ENCODE measurements at places on chromosomes 2 and 18.

GRCh38 chr2:205746420-205746785, 64.1 kb downstream of the NRP2 start:
- peak; percentile 92 for DNase-seq

DNA sequence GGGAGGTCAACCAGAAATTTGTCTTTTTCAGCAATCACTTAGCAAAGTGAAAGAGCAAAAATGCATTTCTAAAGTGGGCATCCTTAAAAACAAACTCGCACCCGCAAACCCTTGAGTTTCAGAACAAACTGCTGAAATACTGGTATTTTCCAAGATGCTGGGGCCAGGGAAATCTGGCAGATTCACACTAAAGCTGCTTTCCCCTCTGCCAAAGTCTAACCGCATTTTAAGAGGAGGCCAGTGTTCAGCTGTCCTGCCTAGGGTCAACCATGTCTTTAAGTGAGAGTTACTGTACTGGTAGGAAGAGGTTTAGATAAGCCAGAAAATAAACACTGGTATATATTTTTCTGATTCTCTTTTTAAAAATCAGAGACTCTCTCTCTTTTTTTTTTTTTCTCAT, 55.9 kb downstream of the ACVR1 start:
- no peak for DNase-seq

DNA sequence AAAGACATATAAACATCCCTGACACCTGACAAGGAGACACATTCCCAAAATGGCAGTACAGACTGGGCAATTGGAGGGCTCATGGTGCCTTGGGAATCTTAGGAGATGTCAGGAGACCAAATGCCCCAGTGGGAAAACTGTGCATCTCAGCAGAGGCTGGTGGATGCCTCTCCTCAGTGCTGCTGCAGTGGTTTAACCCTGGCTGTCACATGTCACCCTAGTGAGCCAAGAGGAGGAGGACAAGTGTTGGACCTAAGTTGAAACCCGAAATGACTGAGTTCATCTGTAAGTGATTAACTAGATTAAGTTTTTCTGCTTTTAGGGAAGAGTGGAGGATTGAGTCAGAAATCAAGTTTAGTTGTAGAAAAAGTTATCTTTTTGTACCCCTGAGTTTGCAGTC, 5.2 kb upstream of the NAGK start:
- no peak for DNase-seq

- peak; percentile 23 for DNase-seq
These were observed 155.5 kb upstream of the ACVR2A start for GRCh38 chr2:147689220-147689909.

GRCh38 chr18:37422116-37422515, 143.5 kb downstream of the CELF4 start:
- DNase-seq = no peak

DNA sequence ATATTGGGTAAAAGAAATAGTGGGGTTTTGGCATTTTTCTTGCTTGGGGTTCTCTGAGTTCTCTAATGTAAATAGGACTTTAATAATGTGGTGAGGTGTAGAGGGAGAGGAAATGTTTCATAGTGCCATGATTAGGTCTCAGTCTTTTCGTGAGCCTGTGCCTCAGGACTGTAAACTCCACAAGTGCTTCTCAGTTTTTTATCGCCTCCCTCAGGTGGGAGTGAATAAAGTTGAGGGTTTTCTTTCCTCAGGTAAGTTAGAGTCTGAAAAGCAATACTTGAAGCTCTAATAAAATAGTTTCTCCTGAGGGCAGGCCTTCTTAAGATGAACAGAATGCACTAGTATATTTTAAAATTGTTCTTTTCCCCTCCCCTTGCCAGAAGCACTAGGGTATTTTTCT, 243.1 kb upstream of the SETBP1 start:
- no peak for DNase-seq

GRCh38 chr2:172021955-172022354, 22.2 kb downstream of the METAP1D start:
- DNase-seq = no peak

DNA sequence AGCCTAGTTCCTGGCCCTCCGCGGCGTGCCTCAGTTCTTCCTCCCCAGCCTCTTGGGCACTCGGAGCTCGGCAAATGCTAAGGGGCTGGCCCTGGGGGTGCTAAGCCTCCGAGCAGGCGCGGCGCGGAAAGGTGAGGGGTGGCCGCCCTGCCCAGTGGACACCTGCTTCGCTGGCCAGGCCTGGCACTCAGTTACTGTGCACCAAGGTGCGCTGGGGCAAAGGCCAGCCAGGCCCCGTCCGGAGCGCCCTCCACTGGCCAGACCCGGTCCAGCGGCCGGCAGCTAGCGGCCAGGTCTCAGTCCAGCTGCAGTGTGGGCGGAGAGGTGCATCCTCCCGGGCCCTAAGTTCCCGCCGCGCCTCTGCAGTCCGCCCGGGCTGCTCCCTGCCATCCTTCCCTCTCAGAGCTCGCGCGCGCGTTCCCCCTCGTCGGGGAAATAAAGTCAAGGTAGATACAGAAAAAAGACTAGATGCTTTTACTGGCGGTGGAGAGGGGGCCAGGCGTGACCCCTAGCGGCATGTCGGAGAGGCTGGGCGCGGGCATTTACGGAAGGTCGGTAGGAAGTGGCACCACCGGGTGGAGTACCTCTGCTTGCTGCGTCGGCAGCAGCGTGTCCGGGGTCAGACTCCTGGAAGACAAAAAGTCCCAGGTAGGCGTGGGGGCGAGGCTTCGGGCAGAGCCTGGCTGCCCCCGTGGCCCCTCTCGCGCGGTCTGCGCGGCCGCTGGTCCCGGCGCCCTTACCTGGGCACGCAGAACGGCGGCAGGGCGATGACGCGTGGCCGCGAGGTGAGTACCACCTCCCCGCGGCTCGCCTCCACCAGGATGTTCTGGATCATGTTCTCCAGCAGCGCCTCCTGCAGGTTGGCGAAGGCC, 9.4 kb upstream of the CRYBA2 start:
- DNase-seq = peak; percentile 74

GRCh38 chr2:197986977-197987376, 182.6 kb downstream of the PLCL1 start:
- DNase-seq = no peak

DNA sequence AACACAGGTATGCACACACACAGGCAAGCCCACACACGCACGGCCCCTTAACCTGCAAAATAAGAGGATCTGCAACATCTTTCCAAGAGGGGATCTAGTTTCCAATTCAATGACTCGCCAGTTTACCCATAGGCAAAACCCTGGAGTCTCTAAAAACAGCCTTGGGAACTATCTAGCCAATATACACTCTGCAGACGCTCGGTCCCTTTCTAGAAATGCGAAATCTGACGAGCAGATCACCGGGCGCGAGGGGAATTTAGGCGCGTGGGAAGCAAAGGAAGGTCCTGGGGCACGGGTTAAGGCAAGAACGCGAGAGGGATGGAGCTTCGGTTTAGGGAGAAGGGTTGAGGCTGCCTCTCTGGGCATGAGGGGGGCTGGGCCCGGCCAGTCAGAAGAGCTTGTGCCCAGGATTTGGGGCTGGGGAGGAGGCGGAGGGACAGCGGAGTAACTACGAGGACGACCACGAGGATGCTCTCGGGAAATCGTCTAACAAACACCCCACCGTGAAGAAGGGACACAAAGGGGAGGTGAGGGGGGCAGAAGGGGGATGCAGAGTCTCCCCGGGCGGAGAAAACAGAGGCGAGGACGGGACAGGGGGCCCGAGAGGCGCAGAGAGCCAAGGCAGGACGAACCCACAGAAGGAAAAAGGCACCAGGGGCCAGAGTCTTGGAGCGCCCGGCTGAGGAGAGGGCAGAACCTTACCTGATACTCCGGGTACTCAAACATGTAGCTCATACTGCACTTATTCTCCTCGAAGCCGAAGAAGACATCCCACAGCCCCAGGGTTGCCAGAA, 542 bp downstream of the PGAP1 start:
- DNase-seq = peak; percentile 32

- no peak for DNase-seq
These were observed 279.7 kb downstream of the MEIS1 start for GRCh38 chr2:66714610-66715009.

GRCh38 chr2:239321596-239322415, 79.0 kb downstream of the HDAC4 start:
- no peak for DNase-seq

DNA sequence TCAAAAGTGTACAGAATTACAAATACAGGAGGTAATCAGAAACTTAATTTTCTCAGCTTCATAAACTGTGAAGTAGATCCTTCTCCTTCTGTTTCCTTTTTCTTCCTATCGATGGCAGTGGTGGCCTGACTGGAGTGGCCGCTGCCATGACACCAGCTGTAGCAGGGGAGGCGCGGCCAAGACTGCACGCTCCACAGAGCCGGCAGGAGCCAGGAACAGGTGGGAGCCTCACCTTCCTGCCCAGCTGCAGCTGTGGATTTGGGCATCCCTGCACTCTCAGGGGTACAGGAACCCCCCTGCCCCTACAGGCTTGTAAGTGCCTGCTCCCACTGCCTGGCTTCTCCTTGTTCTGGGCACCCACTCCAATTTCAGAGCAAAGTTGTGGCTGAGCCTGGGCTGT, 76.1 kb downstream of the EPB41L3 start:
- no peak for DNase-seq

- no peak for DNase-seq
These were observed 535.1 kb downstream of the RNF144A start for GRCh38 chr2:7452110-7452876.

GRCh38 chr2:232058063-232058877, 96.8 kb downstream of the DIS3L2 start:
- no peak for DNase-seq

- no peak for DNase-seq
These were observed 143.0 kb upstream of the GATA6 start for GRCh38 chr18:22026362-22026761.

- DNase-seq = no peak
These were observed 1269.0 kb upstream of the DDX18 start for GRCh38 chr2:116545286-116546068.

DNA sequence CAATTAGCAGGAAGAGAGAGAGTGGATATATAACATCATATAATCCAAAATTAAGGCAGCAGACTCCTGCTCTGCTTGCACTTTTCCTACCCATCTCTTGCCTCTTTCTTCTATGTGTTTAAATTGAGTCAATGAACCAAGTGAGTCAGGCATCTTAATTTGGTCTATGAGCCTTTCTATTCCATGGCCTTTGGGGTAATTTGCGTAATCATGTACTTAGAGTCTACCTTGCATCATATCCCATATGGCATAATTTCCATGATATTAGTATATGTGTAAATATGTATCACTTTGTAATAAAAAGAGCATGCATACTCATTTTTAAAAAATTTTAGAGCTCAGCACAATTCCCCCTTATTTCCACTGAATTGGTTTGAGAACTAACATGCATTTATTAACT, 555.2 kb downstream of the STK39 start:
- DNase-seq = no peak

GRCh38 chr2:39705638-39706037, 39.9 kb downstream of the TMEM178A start:
- DNase-seq = no peak

DNA sequence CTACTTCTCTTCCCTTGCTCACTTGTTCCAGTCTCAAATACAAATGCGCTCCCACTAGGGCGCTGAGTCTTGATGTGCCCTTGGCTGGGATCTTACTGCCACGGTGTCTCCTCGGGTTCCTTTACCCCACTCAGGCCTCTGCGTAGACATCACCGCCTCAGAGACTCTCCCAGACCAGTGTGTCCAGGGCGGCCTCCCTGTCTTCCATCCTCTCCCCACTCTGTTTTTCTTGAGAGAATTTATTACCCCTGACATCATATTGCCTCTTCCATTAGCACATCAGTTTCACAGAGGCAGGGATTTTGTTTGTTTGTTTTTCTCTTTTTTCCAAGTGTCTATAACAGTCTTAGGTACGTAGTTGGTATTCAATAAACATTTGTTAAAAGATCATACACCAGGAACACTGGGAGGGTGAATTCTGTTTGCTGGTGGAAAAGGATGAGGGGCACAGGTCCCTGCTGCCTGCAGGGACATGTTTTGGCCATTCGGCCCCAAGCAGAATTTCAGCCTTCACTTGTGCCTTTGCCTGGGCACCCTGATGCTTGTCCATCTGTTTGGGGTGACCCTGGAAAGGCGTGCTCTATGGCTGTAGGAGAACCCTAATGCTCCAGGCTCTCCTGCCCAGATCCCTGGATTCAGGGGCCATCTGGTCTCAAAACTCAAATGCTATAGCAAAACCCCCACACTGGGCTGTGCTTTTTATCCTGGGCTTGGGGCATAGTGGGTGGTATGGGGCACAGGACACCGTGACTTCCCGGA, 55.0 kb downstream of the RPL37A start:
- no peak for DNase-seq

GRCh38 chr18:415047-415446, 85.5 kb downstream of the COLEC12 start:
- no peak for DNase-seq

- no peak for DNase-seq
These were observed 159.2 kb downstream of the BCL2 start for GRCh38 chr18:63160172-63160995.

DNA sequence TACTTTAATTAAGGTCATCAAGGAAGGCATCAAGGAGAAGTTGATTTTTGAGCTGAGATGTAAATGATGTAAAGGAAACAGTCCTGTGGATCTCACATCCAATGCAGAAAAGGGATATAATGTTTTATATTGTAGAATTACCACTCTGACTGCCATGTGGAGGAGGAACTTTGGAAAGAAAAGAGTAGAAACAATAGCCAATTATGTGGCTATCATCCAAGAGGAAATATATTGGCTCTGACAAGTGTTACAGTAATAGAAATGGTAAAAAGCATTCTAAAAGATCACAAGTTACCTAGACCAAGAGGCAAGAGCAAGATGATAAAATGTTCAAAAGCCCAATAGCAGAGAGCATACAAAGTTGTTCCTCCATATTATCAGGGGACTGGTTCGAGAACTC, 26.8 kb downstream of the BARD1 start:
- DNase-seq = no peak

GRCh38 chr2:2188941-2189340, 142.1 kb downstream of the MYT1L start:
- DNase-seq = no peak

- DNase-seq = no peak
These were observed 29.5 kb downstream of the SNTG2 start for GRCh38 chr2:980176-980575.

DNA sequence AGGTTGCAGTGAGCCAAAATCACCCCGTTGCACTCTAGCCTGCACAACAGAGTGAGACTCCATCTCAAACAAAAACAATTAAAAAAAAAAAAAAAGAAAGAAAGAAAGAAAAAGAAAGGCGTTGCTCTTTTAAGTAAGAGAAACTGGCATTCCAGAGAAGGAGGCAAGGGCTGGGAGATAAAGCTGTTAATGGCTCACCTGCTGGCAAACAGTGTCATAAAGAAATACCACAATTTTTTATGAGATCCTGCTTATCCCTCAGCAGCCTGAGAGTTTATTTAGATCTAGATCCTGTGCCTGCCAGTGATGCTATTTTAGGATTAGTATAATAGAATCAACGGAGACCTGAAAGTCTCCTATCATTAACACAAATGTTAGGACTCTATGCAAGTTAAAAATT, 16.3 kb downstream of the SLC19A3 start:
- no peak for DNase-seq

- peak; percentile 10 for DNase-seq
These were observed 220.5 kb downstream of the PMAIP1 start for GRCh38 chr18:60120231-60120750.

DNA sequence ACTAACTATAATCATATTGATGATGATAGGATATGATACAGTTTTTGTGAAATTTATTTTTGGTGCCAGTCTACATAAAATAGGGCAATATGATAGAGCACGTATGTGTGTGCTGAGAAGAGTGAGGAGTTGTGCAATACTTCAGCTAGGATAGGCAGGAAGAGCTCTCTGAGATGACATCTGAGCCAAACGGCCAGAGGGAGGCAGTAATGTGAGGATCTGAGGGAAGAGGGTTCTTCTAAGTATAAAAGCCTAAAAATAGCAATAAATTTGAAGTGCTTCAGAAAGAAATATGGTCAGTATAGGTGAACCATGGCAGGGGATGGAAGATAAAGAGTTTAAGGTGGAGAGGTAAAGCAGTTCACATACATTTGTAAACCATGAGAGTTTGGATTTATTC, 102.5 kb downstream of the OLA1 start:
- DNase-seq = peak; percentile 39

Data from PC-3 (cell line).